Stimulated activated CD4-positive, alpha-beta T cell treated with anti-CD3 and anti-CD28 coated beads, Interleukin-4, amount 100 ng/mL, for 48 hours (primary cell): ENCODE measurements at places on chromosomes 12 and 14.

DNA sequence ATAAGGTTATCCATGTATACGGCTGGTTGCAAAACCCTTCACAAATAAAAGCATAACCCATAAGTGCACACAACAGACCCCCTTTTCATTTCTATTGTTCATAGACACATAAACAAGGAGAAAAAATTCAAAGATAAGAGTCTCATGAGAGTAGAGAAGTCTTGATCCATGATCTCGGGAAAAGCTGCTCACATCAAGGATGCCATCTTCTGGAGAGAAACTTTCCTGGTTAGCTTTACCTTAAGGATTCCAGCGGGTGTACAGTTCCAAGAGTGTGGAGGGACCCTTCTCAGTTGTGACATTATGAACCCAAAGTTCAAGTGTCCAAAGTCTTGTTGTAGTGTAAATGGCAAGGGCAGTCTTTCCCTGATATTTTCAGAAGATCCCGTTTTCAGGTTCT lies 144.5 kb downstream of the LLPH start:
- DNase-seq: no peak

- no peak for DNase-seq
Measured at GRCh38 chr12:7143564-7143963, 13.4 kb downstream of the CLSTN3 start.

GRCh38 chr12:42691991-42692557 lies 102.5 kb upstream of the PRICKLE1 start:
- no peak for DNase-seq

DNA sequence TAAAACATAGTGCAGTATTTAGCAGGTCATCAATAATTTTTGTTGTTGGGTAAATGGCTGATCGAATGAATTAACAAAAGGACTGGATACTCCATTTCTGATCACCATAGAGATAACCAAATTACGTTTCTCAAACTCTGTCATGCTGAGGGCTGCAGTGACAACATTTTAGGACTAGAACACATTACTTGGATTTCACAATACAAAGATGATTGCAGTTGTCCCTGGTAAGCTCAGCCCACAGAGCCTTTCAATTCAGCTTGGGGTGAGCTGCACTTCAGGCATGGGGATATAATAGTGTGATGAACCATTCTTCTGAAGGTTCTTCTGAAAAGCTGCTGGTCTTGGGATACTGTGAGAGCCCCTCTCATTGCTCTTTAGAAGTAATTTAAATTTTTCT lies 74.3 kb downstream of the FAR2 start:
- DNase-seq: no peak

DNA sequence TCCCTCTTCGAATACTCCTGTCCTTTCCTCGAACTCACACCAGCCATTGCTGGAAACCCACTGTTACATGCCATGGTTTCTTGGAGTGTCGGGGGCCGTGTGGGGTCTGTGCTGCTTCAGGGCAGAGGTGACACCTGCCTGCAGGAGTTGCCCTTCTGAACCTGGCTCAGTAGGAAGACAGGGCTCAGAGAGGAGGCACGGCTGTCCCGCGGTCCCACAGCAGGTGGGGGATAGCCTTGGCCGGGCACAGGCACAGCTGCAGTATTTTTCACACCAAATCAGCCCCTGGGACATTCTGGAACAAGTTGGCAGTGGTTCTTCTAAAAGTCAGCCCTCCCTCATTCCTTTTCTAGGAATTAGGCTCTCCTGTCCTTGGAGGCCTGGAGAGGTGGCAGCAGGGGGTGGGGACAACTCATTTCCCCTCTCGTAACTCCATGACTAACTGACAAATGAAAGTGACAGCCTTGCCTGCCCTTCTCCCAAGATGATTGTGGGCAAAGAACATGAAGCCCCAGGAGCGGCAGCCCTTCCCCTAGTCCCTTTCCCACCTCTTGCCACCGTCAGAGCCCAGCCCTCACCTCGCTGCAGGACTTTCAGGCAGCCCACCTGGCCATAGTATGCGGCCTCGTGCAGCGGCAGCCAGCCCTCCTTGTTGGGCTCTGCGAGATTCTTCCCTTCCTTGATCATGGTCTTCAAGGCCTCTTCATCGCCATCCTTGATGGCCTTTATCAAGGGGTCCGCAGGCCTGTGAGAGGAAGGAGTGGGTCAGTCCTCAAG lies 22.4 kb downstream of the ASB2 start:
- DNase-seq: no peak

GRCh38 chr12:116863275-116863767 lies 17.9 kb downstream of the HRK start:
- DNase-seq: no peak

DNA sequence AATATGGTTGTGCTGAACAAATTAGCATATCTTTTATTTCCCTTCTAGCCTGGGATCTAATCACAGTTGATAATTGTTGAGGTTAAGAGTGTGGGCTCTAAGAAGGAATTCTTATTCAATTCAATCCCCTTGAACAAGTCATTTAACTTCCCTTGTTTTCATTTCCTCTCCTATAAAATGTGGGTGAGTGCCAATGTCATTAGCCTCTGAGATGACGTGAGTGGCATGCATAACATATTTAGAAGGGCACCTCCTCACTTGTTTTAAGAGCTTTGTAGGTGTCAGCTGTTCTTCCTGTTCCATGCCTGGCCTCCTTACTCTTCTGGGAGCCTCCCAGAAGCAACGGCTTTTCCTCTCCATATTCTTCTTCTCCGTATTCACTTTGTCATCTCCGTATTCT lies 155.4 kb upstream of the NEDD1 start:
- DNase-seq: no peak

GRCh38 chr12:4158306-4158705 lies 115.3 kb upstream of the CCND2 start:
- no peak for DNase-seq

- no peak for DNase-seq
Measured at GRCh38 chr14:55869397-55870049, 248.7 kb upstream of the PELI2 start.

- DNase-seq: no peak
Measured at GRCh38 chr14:102900631-102901571, 21.6 kb upstream of the AMN start.

DNA sequence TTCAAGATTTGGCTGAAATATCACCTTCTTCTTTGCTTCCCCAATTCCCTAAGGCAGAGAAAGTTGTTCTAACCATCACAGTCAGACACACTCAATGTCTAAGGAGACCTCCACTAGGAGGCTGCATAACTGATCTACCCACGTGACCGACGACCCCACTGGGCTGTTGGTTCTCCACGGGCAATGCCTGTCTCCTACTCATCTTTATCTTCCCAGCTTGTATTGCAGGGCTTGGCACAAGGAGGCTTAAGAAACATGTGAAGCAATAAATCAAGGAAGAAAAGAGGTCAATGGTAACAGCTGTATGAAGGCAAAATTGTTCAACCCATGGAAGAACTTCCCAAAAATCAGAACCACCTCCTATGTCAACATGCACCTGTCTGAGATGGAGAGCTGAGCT lies 27.1 kb downstream of the NT5DC3 start:
- no peak for DNase-seq

DNA sequence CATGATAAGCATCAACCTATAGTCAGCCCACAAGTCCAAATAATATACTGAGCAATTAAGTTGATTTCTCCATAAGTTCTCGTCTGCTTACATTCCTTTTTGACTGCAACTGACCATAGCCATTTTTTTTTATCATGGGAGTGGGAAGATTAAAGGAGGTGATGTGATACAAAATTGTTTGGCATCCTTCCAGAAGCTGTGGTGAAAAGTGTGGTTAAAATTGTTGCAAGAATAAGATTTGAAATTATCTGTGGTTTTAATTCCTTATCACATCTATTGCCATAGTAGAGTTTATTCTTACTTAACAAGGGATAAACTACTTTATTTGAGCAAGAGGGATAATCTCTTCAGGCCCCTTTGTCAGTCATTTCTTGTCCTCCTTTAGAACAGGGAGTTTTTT lies 50.7 kb downstream of the LIN52 start:
- no peak for DNase-seq

DNA sequence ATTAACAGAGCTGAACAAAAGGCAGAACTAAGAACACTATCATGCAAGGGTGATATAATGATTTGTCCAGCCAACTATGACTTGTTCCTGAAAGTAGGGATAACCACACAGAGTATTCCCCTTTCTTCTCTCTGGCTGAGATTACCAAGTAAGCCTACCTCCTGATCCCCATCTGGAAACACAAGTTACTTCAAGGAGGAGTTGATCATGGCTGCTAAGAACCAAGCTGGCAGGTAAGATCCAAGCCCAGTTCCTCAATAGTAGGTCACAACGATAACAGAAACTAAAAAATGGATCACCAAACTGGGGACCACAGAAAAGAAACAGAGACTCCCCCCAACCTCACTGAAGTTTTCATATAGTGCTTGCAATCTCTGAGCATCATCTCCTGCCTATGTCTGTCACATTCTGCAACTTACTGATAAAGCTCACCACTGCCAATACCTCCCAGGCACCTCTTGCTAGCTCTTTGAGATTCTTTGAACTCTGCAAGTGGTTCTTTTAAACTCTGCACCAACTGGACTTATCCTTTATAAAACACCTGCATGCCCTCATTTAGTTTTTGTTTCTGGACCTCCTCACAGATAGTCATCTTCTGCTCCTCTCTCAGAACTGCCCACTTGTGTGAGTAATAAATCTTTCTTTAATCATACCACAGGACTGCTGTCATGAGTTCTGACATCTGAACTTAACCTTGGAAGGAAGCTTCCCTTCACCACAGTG lies 76.6 kb downstream of the LRP6 start:
- no peak for DNase-seq

GRCh38 chr14:104707608-104708595 lies 16.1 kb upstream of the ADSS1 start:
- no peak for DNase-seq

DNA sequence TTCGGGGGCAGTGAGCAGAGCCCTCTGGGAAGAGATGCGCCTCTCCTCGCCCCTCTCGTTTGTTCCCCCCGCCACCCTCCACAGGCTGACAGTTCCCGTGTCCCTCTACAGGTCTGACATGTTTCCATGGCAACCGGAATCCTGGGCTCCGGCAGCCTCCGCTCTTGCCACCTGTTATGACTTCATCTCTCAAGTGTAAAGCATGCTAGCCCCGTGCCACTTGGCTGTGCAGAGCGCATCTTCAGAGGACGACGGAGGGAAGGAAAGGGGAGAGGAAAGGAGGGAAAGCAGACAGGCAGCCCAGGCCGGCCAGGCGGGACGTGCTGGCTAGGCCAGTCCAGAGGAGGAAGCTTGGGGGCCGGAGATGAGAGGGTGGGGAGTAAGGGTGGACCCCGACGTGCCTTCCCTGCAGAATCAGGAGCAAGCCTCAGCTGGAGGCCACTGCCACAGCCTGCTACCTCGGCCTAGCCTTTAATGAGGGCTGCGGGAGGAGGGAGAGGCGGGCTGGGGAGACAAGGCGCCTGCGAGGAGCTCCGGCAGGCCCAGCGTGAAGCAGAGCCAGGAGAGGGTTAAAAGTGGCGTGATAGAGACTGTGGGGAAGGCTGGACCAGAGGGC lies 214.3 kb downstream of the DPF3 start:
- no peak for DNase-seq

GRCh38 chr12:46303039-46303666 lies 34.3 kb upstream of the SLC38A1 start:
- DNase-seq: peak; percentile 14

DNA sequence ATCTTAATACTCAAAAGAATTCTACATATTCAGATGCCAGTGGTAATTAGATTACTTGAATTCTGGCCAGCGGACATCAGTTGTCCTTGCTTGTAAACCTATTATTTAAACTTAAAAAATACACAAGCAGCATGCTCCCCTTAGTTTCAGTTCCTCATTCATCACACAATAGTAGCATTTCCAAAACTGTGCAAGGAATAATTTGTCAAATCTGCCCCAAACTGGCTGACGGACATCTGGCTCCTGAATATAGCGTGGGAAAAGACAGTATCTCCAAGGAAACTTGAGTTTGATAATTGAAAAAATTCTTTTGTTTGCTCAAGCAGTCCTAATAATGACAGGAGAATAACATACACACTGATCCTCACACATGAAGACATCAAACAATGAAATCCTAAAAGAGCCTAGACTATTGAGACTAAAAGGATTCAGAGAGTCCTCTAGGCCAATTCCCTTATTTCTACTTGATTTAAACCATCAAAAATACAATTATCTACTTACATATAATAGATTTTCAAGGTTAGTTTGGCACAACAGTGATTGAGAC lies 90.4 kb downstream of the KIF21A start:
- DNase-seq: no peak

DNA sequence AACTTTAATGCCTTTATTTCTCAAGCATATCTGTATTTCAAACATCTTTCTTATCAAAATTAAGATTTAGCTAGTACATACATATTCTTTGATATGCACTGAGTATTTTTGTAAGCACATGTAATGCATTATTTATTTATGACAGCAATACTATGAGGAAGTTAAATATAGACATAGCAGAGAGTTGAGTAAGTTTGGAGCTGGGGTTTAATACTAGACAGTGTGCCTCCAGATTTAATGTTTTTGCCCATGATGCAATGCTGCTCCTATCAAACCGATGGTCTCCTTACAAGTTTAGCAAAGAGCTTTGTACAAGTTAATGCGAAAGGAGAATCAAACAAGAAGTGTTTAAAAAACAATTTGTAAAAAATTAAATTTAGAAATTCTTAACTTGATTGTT lies 826.6 kb upstream of the MGAT4C start:
- no peak for DNase-seq

DNA sequence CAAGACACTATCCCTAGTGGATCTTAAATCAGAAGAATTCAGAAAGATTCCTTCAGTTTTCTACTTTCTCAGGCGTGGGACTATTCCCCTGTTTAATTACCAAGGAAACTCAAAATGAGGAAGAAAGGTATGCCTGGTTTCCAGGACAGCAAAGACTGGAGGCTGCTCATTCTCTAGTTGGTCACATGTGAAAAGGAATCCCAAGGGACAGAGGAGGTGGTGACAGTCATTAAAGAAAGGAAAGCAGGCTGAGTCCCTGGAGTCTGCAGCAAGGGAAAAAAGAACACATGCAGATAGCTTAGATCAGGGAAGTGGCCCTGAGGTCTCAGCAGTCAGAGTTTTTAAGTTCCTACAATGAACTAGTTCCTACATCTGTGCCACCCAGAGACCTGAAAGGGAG lies 165.4 kb upstream of the CCDC198 start:
- no peak for DNase-seq

- DNase-seq: no peak
Measured at GRCh38 chr12:118456741-118457140, 80.4 kb downstream of the SUDS3 start.

DNA sequence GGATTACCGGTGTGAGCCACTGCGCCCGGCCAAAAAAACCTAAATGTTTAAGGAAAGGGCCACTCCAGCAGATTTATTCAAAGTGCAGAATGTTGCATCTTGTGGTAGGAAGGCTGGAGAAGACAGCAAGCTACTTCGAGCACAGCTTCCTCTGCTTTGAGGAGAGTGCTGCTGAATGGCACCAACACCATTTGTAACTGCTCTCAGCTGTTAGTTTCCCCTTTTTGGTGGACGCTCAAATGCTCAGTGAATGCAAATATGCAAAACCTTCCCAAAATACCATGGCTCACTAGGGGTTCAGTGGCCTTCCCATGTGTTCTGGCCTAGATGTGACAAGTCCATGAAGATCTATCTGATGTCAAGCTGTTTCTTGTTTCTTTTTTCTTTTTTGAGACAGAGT lies 2.9 kb upstream of the TDRD9 start:
- DNase-seq: no peak
